T follicular helper cell (primary cell): ENCODE measurements at places on chromosomes 16 and 17.

GRCh38 chr16:19710191-19710908 is 7.7 kb downstream of the KNOP1 start:
- DNase-seq: no peak

DNA sequence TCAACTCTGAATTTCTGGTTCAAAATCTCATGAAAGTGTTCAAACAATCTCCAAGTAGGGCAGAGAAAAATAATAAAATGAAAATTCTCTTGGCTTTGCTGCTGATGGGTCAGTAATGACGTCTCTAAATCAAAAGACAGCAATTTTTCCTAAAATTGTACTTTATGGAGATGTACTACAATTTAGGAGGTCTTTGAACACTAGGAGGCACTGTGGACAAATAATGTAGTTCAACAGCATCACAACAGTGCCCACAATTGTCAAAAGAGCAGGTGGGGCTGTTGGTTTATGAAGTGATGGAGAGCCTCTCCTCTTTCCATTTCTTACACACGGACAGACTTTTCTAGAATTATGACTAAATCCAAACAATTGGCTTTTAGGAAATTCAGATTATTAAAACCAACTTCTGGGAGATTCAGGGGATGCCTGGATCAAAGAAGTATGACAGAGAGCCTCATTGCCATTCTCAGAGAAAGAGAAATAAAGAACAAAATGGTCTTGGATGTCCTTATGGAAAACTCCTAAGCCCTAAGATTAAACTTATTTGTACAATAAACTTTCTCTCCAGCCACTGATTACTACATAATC is 23.8 kb downstream of the EZH1 start:
- DNase-seq: no peak

DNA sequence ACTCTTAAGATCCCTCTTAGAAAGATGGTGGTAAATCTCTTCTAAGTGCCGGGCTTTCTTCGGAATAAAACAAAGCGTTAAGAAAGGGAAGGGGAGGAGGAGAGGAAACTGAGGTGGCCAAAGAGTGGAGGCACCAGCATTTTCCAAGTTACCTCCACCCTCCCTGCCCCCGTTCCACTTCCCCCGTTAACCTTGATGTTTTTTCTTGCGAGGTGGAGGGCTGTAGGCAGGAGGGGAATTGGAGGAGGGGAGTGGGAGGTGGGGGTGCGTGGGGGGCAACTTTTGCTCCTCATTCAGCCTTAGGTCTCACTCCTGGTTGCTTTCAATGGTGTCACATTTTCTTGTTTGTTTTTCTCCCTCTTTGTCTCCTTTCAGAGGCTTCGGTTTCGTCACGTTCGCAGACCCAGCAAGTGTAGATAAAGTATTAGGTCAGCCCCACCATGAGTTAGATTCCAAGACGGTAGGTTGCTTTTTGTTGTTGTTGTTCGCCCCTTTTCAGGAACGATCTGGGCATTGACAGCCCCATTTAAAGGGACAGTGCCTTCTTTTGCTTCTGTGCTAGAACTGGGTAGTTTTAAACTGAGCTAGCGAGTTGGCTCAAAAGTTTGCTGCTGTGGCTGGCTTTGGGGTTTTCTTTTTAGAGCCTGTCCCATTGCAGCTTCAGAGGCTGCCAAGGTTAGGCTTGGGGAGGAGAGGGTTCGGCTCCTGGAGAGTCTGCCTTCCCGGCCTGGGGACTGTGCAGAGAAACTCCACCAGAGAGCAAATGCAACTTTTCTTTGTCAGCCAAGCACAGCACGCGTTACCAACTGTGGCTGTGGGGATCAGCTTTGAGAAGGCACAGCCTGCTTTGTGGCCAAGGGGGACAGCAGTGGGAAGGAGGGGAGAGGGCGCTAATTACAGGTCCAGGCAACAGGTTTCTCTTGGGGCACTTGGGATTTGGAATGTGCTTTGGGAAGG is 1.9 kb downstream of the MSI2 start:
- no peak for DNase-seq

DNA sequence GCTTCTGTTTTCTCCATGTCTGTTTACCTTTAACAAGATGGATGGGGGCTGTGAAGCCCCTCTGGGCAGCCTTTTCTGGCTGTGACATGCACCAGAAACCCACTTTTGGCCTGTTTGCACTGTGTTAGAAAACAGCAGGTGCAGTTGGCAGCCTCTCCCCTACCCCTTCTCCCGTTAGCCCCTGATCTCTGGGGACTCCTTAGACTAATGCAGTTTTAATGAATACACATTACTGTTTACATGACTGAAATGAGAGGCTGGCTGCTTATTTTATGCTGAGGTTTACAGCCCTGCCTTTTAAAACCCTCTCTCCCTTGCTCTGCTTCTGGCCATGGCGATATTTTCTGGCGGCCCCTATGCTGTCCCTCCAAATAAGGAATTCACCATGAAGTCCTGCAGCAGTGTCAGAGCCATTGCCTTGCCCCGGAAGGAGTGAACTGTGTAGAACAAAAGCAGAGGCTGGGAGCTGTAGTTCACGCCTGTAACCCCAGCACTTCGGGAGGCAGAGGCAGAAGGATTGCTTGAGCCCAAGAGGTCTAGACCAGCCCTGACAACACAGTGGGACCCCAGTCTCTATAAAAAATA is 79.3 kb downstream of the PRKCB start:
- no peak for DNase-seq

- no peak for DNase-seq
Measured at GRCh38 chr17:46979147-46979863, at the start of gene RPRML. Gene RPRML (minus strand): TSS chr17:46979253. CDS start chr17:46979007, 246 bp downstream.

- no peak for DNase-seq
Measured at GRCh38 chr16:12260647-12261262, 284.2 kb downstream of the SNX29 start.

- no peak for DNase-seq
Measured at GRCh38 chr17:82767041-82767754, 15.3 kb downstream of the TBCD start.

DNA sequence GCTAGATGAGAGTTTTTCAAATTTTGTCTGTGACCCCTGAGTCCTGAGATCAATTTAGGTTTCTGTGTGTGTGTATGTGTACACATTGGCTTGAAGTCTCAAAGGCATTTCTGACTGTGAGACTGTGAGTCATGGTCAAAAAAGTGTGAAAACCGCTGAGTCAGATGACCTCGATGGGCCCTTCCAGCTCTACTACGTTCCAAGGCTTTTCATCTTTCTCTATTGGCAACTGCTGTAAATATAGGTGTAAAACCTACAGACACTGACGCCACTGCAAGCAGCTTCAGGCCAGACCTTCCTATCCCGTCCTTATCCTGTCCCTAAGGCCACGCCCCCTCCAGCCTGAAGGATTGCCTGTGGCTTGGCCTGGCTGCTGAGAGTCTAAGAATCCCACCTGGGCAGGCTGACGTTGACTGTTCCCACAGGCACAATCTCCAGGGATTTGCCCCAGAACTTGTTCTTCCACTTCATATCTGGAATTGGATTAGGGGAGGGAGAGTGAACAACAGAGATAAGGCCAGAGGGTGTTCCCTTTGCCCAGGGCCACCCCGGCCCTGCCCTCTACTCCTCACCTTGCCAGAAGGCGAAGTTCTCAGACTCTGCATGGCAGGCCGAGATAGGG is 11.3 kb downstream of the OSBPL7 start:
- DNase-seq: no peak

DNA sequence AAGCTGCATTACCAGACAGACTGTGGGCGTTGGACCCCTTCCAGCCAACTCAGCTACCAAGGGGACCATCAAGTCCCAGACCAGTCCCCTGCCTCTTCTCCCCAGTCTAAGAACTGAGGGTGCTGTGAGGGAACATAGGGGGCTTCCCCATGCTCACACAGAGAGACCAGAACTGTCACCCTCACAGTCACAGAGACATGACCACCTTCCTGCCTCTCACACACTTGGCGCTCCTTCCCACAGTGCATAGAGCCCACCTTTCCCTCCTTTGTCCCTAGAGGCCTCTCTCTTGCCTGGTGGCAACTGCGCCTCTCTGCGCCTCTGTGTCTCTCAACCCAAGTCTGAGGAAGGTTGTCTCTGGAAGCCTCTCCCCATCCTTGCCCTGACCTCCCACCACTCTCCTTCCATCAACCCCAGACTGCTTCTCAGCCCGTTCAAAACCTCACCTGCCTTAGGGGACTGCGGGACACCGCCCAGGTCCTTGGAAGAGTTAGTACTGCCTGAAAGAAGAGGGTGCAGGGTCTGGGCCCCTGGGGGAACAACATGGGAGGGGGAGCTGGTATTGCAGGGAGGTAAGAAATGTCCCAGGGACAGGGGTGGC is 6.1 kb upstream of the LHX1 start:
- no peak for DNase-seq

- DNase-seq: no peak
Measured at GRCh38 chr16:86886651-86887050, 308.3 kb downstream of the FOXL1 start.

DNA sequence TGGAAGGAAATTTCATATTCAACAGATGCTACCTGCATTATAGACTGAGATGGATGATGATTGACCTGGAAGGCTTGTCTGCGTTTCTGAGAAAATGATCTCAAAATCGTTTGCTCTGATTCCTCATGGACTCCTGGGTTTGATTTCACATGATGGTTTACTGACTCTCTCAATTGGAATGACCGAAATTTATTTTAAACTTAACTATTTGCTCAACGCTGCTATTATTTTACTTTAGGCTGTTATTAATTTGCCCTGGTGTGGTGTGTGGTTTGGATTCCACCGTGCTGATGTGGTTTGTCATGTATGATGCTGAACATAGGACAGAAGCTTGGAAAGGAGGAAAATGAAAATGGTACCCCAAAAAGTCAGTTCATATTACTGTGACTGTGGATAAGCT is 37.3 kb upstream of the ELAC2 start:
- no peak for DNase-seq

GRCh38 chr17:51407576-51407975 is 147.2 kb downstream of the UTP18 start:
- DNase-seq: no peak

- no peak for DNase-seq
Measured at GRCh38 chr16:53091466-53092211, 36.8 kb downstream of the CHD9 start.

- no peak for DNase-seq
Measured at GRCh38 chr17:9445424-9445823, 130.2 kb downstream of the STX8 start.

DNA sequence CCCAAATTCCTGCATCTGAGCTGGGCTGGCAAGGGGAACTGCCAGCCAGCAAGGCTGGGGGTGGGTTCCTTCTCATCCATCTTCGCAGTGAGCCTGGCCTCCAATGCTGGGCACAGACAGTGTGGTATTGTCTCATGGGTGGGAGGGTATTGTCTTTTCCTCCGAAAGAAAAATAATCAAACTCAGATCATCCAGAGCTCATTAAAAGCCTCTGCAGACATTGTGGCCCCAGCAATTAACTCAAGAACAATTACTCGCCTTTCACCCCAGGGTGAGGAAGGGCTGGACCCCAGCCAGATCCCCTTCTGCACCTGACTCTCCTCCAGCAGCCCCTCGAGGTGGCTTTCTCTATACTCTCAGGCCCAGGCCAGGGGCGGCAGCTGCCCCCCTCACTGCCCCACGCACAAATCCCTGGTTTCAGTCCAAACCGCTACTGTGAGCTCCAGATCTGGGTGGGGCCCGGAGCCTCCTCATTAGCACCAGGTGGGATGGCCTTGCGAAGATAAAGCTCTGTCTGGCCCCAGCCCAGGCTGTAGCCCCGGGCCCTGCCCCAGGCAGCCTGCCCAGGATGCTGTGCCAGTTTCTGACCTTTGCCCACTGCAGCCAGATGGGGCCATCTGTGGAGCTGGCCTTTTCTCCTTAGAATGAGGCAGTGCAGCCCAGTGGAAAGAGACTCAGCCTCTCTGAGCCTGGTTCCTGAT is 2.3 kb upstream of the KRT15 start:
- DNase-seq: no peak

- no peak for DNase-seq
Measured at GRCh38 chr17:73027130-73027741, 65.3 kb downstream of the SLC39A11 start.

DNA sequence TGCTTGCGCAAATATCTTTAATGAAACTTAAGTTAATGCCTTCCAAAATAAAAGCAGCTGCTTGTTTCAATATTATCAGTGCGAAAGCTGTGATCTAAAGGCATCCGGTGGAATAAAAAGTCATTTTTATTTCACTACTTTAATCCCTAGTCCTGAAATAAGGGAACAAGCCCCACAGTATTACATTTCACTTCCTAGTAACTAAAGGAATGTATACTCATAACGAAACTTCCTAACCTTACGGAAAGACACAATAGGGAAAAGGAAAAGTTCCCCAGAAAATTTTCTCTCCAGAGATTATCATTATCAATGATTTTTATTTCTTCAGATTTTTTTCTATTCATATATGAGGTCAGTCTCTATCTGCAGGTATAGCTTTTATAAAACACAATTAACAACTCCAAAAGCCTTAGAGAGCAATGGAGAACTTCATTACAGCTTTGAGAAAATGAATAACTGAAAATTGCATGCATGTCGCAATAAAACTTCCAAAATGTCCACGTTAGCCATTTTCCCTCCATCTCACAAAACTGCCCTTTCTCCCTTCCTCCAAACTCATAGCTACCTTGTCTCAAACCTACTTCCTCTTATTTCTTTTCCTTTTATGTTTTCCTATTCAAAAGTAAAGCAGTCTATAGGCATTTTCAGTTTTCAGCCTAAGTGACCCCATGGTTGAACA is 154.3 kb upstream of the MED13 start:
- no peak for DNase-seq

GRCh38 chr16:56683424-56684172 is 1.3 kb downstream of the MT1X start:
- DNase-seq: no peak

GRCh38 chr16:85029408-85029784 is 1.8 kb downstream of the KIAA0513 start:
- DNase-seq: peak; percentile 48

- DNase-seq: no peak
Measured at GRCh38 chr17:36498155-36498554, 11.7 kb downstream of the ZNHIT3 start.

GRCh38 chr16:81634380-81635062 is 144.6 kb upstream of the PLCG2 start:
- DNase-seq: no peak
